ENCODE measurements at places on chromosomes 12 and 14.
A peak's percentile ranks its signal among the peaks of the same experiment; 100 is the strongest.

DNA sequence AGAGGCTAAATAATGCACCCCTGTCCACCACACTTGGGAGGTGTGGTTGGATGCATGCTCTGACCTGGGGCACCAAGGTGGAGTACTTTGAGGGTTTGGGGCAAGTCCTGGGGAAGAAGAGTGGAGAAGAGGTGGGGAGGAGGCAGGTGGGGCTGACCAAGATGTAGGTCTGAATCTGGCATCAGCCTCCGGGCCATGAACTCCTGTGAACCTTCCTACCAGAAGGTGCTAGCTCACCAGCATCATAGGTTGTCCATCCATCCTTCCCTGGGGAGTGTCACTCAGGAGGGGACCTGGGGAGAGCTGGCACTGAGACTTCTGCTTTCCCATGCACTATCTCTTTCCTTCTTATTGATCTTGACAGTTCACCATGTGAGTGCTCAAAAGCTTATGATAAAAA is 13.6 kb upstream of the EMP1 start:
- no peak for DNase-seq

DNA sequence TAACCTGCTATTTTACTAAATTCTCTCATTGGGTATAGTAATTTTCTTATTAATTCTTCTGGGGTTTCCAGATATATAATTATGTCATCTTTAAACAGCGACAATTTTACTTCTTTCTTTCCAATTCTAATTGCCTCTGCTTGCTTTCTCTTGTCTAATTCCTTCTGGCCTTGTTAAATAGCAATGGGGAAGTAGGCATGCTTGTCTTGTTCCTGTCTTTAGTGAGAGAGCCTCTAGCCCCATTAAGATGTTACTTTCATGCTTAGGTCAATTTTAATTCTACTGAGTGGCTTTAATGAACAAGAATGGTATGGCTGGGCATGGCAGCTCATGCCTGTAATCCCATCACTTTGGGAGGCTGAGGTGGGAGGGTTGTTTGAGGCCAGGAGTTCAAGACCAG is 31.7 kb downstream of the LRTM2 start:
- DNase-seq, result no peak

DNA sequence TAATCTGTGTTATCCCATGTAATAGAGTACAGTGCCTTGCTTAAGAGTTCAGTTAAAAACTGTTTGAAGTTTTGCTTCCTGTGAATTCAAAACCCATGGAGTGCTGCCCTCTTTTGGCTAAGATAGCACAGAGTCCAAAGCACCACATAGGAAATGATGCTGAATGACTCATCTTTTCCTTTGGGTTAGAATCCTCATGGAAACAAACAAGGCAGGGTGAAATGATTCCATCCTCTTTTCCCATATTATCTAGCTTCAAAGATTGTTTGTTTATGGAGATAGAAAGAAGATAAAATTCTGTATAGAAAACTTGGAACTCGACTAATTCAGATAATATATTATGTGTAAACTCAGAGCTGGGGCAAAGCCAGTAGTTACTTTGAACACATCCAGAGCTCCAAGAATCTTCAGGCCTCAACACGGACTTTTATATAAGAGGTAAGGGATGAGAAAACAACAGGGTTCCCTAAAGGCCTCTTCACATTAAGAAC is 87.4 kb downstream of the OTOGL start:
- peak; percentile 52 for DNase-seq

- no peak for DNase-seq
Measured at GRCh38 chr14:55731881-55732498, 152.0 kb downstream of the KTN1 start.

GRCh38 chr12:89529738-89530137 is 3.9 kb upstream of the POC1B start:
- peak; percentile 1 for DNase-seq

GRCh38 chr14:86780461-86780860 is 1212.5 kb downstream of the GALC start:
- DNase-seq, result no peak

GRCh38 chr14:96351986-96352385 is 11.2 kb downstream of the ATG2B start:
- DNase-seq, result no peak

- DNase-seq, result no peak
Measured at GRCh38 chr12:12977231-12977630, 22.8 kb downstream of the HEBP1 start.

GRCh38 chr12:66776974-66777373 is 98.1 kb upstream of the GRIP1 start:
- no peak for DNase-seq

GRCh38 chr12:112370868-112371510 is 11.2 kb downstream of the HECTD4 start:
- no peak for DNase-seq

DNA sequence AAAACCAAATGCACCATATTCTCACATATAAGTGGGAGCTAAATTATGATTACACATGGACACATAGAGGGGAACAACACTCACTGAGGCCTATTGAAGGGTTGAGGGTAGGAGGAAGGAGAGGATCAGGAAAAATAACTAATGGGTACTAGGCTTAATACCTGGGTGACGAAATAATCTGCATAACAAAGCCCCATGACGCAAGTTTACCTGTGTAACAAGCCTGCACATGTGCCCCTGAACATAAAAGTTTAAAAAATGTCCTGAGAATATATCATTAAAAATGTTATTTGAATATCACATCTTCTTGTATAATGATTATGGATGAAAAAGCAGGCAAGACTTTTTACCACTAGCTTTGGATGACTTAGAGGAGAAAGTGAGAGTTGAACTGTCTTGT is 138.0 kb upstream of the NOVA1 start:
- DNase-seq, result no peak

DNA sequence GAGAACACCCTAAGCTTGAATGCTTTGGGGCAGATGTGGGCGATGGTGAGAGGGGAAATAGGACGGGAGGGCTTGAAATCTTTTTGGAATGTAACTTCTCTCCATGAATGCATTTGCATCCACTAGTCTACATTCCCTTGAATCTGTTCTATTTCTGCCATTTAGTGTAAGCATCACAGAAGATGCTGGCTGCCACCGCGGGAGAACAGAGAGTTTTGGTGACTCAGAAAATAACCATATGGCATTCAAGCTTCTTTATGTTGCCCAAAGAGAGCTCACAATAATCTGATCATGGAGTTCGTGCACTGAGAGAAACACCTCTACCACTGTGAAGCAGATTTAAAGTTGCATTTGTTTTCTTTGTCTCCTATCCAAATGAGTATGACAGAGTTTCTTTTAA is 52.6 kb upstream of the OTX2 start:
- DNase-seq, result no peak

DNA sequence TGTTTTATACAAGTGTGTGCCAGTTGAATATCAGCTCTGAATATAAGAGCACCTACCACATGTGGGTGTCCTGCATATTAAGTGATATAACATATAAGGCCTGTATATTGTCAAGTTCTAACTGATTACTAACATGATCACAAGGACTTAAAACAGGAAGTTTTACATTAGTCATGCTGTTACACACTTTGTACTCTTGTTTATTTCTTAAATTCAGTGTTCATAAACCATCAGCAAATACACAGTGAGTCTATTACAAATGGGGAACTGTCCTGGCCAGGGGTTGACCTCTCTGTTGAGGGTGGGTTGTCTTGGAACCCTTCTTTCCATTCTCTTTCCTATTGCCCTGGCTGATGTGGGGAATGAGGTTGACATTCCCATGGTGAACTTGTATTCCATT is 19.1 kb downstream of the HELB start:
- no peak for DNase-seq

DNA sequence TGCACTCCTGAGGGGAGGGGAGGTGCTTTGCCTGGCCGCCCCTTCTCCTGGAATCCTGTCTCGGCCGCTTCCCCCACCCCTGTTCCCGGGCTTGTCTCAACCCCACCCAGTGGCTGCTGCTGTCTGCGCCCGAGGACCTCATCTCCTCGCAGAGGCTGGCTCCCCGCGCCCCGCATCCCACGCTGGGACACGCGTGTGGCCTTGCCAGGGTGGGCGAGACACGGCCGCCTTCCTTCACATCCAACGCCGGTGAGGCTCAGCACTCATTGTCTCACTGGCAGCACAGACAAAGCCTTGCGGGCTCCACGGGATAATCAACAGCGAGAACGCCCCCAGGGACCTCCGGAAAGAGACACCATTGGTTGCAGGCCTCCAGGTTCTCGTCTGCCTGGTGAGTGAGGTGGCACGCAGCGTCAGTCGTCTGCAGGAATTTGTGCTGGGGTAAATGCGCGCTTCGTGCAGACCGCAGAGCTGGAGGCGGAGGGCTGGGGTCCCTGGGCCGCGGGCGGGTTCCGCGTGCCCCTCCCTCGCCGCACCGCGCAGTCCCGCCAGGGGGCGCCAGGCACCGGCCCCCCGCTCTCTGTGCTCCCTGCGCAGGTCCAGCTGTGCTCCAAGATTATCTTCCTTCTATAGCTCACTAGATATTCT is 26.8 kb downstream of the CCDC177 start:
- DNase-seq, result no peak

GRCh38 chr14:95408731-95409476 is 89.2 kb upstream of the CLMN start:
- DNase-seq, result no peak

- DNase-seq, result no peak
Measured at GRCh38 chr12:22529281-22530060, 14.9 kb downstream of the C2CD5 start.

DNA sequence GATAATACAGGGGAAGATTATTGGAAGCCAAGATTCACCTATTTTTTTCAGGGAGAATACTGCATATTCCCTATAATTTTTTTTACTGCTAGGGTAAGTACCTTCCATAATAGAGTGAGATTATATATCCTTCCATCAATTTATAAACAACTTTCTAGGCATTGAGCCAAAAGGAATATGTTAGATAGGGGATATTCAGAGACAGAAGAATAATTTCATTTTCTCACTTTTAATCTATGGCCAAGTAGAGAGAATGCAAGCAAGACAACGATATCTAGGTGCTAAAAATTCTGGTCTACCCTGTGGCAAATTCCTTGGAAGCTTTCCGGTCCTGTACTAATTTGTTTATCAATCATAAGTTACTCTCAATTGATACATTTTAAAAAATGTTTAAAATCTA is 69.7 kb upstream of the STAC3 start:
- no peak for DNase-seq

DNA sequence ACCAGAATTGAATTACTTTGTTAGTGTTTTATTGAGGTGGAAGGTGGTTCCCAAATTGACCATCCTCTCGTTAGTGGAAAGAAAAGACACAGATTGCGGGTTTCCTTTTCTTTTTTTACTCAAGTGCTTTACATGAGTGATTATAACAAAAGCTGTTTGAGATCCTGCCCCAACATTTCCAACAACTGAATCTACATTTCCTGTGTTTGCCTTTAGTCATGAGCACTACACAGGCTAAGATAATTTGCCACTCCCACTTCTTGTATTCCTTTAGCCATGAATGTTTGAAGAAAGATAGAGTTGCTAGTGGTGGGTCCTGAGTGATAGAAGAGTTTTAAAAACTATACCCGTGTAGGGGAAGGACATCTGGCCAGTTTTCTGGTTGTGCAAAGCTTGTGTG is 16.0 kb downstream of the RERGL start:
- DNase-seq, result no peak

DNA sequence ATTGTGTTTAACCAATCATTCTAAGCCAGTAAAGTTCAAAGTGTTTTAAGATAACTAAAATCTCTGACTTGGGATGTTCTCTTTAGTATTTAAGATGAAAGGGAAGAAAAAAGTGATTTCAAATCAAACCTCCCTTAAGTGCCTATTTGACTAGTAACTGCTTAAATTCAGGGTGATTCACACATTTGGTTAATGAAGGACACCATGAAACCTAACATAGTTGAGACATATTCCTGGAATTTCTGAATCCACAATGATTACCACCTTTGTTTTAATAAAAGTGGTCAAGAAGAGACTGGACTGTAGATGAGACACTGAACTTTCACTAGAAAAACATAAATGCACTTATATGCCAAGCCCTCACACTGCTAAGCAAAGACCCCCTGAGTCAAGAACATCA is 138.7 kb downstream of the MED13L start:
- no peak for DNase-seq

DNA sequence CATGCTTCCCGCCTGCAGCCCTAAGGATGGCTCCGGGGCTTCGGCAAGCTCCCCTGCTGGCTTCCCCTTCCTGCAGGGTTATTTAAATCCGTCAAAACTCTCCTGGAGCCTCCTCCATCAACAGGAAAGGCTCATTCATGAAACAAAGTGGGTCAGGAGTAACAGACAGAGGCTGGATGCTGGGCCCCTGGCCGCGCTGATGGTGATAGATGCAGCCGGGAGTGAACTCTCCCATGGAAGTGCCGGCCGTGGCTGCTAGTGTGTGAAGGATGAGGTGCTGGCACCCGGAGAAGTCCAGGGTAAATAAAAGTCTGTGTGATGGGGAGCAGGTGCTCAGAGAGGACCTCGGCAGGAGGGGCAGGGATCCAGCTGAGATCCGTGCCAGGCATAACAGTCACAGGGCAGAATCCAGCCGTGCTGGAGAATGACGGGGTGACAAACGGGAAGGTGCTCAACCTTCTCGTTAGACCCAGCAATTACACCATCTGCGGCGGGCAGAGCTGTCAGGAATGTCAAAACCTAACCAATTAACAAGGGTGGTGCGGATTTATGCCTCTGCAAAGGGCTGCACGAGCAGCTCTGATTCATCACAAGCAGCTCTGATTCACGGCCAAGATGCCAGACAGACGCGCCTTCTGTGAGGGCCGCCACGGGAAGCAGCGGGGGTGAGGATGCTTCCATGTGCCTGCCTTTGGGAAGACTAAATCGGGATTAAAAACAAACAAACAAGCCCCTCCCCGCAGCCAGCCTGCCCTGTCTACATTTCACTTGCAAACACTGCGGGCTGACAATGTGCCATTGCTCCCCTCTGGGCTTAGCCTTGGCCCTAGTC is 55.6 kb downstream of the SYNE3 start:
- peak; percentile 93 for DNase-seq

DNA sequence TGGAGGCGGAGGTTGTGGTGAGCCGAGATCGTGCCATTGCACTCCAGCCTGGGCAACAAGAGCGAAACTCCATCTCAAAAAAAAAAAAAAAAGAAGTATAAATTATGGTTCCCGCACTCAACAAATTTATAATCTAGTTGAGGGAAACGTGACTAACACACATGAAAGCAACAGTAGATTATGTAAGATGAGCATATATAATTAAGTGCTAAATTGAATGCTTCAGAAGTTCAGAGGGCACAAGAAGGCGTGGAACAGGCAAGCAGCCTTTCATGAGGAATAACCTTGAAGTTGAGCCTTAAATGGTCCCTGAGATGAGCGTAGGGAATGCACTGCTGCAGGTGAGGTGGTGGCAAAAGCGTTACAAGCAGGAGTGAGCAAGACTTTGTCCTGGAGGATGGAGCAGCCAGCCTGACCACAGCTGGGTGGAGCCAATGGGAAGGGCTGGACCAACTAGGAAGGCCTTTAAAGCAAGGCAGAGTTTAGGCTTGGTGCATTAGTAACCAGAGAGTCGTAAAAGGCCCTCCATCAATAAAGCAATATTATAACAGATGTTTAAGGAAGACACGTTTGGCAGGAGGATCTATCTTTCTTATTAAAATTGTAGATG is 30.6 kb upstream of the TUBA1A start:
- no peak for DNase-seq

DNA sequence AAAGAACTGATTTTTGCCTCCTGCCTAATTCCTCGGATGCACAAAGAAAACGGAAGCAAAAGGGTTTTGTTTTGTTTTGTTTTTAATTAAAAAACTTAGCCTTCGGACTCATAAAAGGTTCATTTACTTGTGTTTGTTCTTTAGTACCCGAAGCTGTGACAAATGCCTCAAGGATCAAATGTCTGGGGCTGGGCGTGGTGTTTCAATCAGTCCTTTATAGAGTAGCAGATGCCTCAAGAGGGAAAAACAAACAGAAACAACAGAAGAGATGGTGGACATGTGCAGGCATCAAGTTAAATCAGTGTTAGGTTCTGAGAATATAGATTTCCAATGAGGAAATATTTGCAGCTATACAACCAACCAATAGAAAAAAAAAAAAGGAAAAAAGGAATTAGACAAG is 1.6 kb upstream of the WIF1 start:
- DNase-seq, result no peak

Data from NCI-H1105 (cell line).